ENCODE measurements at places on chromosomes 6 and 20.

- no peak for DNase-seq
- no peak overlapping the region for H3K27ac ChIP-seq
- H3K36me3 ChIP-seq: peaks cover 12% of the 10 kb centered on the region
- no peaks in the 10 kb centered on the region for H3K4me1 ChIP-seq
These were observed 56.4 kb downstream of the UQCC1 start for GRCh38 chr20:35355372-35355771.

- H3K27ac ChIP-seq: no peak overlapping the region
- H3K27me3 ChIP-seq: no peaks in the 10 kb centered on the region
- H3K4me1 ChIP-seq: peaks cover 7% of the 10 kb centered on the region
- no peak for DNase-seq
These were observed 52.1 kb downstream of the TENT5A start for GRCh38 chr6:81700414-81700813.

DNA sequence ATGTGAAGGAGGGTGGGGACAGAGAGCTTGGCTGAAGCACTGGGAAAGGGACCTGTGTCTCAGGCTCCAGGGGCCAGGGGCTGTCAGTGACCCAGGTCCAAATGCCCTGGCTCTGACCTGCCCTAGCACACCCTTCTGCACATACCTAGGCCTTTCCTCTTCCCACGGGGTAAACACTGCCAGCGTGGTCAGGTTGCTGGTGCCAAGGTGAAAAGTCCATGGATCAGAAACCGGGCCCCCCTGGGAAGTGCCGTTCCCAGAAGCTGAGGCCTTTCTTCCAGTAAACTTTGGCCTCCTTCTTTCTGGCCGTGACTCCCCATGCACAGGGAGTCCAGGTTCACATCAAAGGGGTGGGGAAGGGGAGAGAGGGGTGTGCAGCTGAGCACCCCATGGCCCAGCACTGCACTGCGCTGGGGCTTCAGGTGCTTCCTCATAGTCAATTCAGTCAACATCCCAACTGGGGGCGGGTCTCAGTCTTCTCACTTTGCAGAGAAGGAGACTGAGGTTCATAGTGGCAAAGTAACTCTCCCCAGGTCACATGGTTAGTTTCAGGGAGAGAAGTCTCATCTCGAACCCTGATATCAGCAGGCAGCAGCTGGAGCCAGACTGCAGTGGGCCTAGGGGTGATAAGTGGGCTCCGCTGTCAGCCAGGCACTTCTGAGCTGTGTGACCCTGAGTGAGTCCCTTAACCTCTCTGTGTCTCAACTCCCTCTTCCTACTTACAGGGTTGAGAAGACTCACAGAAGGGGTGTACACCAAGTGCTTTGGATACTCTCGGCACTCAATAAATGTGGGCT lies 17.0 kb downstream of the PCK1 start:
- H3K36me3 ChIP-seq: no peaks in the 10 kb centered on the region
- no peak for DNase-seq
- no peak overlapping the region for H3K4me3 ChIP-seq
- no peak overlapping the region for H3K27ac ChIP-seq
- H3K4me1 ChIP-seq: peaks cover 4% of the 10 kb centered on the region

DNA sequence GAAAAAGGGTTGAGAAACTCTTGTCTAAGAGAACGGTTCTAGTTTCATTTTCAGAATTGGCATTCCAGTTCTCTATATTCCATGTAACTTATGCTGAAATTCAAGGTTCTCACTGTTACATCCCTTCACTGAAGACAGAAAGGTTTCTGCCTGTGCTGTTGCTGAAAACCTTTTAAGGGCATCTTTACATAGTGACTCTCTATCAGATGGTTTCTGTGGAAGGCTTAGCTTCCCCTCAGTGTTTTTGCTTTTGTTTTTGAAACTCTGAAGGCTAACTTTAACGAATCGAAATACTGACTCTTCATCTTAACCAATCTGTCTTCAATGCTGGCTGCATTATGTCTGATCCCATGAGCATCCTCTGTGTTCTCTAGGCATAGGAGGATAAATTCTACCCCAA lies 1286.2 kb upstream of the EYS start:
- no peaks in the 10 kb centered on the region for H3K4me1 ChIP-seq
- H3K27ac ChIP-seq: no peak overlapping the region
- no peaks in the 10 kb centered on the region for H3K36me3 ChIP-seq
- no peak for DNase-seq
- H3K4me3 ChIP-seq: no peak overlapping the region

DNA sequence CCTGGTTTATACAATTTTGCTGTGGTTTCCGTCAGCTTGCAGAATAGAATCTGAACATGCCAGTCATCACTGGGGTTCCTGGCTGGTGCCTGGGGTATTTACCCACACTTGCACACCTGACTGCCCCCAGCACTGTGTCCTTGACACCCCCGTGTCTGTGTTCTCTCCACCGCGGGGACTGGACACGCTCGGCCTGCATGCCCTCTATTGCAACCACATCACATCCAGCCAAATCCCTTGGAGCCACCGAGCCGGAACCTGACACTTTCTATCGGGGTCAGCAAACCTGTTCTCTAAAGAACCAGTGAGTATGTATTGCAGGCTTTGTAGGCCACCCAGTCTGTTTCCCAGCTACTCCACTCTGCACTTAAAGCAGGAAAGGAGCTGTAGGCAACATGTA lies 527.5 kb downstream of the PRKN start:
- no peak overlapping the region for H3K4me3 ChIP-seq
- no peak for DNase-seq
- H3K27ac ChIP-seq: no peak overlapping the region

DNA sequence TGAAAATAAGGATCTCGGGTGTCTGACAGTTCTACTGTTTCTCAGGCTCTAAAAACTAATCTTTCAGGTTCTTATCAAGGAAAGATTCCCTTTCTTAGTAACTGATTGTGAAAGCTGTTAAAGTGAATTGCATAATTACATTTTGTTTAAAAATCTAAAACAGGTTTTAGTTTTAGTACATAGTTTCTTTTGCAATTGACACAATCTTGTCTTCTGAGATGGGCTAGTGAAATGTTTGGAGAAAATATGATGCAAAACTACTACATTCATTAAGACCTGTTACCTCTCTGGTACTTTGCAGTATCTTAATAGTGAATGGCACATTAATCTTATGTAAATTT lies 298.4 kb downstream of the UTRN start:
- H3K4me3 ChIP-seq: peak overlapping the region; percentile 26
- no peaks in the 10 kb centered on the region for H3K4me1 ChIP-seq
- no peak for DNase-seq

GRCh38 chr6:12572896-12573827 lies 143.4 kb upstream of the PHACTR1 start:
- H3K27me3 ChIP-seq: no peaks in the 10 kb centered on the region
- H3K27ac ChIP-seq: no peak overlapping the region
- DNase-seq: no peak
- no peaks in the 10 kb centered on the region for H3K36me3 ChIP-seq
- H3K4me1 ChIP-seq: peaks cover 3% of the 10 kb centered on the region

DNA sequence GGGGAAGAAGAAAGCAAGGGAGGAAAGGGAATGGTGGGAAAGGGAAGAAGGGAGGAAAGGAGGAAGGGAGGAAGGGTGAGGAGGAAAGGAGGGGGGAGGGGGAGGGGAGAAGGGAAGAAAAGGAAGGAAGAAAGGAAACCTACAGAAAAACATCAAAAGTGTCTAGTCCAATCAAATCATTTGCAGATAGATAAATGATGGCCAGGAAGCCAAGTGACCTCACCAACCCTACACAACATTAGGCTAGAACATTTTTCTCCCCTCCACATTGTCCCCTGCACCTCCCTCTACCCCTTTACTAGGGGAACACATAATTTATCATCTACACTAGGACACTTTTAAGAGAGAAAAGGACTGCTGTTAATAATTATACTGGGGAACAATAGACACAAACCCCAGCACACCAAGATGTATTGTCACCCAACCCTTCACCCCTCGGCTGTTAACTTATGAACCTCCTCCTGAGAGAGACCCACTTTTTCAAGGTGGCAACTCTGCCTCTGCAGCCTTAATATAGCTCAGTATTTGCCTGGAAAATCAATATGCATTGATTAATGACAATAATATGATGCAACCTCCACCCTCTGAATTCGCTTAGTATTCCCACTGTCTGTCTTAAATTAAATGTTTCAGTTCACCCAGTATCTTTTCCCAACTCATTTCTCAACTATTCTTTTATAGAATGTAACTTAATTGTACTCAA lies 231.2 kb downstream of the PTPRT start:
- H3K27ac ChIP-seq: no peak overlapping the region
- no peak for DNase-seq
- H3K36me3 ChIP-seq: no peaks in the 10 kb centered on the region
- H3K27me3 ChIP-seq: no peaks in the 10 kb centered on the region
- H3K4me1 ChIP-seq: no peaks in the 10 kb centered on the region
- no peak overlapping the region for H3K4me3 ChIP-seq

DNA sequence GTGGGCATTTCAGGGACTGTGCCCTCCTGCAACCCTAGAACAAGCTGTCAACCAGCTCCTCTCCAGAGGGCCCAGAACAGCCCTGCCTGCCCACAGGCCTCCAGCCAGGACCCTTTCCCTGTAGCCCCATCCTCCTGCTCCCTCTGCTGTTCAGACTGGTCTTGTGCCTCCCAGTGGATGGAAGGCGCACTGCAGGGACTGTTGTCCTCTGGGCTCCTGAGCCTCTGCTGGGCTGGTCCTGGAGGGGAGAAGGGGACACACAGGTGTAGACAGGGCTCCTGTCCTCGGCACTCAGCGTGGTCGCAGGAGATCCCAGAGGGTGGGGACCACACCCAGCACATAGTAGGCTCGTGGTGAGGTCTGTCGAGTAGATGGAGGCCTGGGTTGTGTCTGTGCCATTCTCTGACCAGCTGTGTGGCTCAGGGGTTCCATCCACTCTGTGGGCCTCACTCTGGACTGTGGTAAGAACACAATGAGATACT lies 11.5 kb downstream of the ITPR3 start:
- H3K27me3 ChIP-seq: no peaks in the 10 kb centered on the region
- peak overlapping the region; percentile 65 for H3K4me3 ChIP-seq
- H3K27ac ChIP-seq: no peak overlapping the region

- no peaks in the 10 kb centered on the region for H3K4me1 ChIP-seq
- no peak overlapping the region for H3K27ac ChIP-seq
- no peaks in the 10 kb centered on the region for H3K36me3 ChIP-seq
- H3K27me3 ChIP-seq: no peaks in the 10 kb centered on the region
These were observed 50.5 kb upstream of the DST start for GRCh38 chr6:56693246-56693607.

- no peaks in the 10 kb centered on the region for H3K27me3 ChIP-seq
- H3K4me3 ChIP-seq: no peak overlapping the region
- no peak overlapping the region for H3K27ac ChIP-seq
- H3K36me3 ChIP-seq: no peaks in the 10 kb centered on the region
These were observed 240.5 kb downstream of the ERMARD start for GRCh38 chr6:169991913-169992312.

- no peak for DNase-seq
- peaks cover 3% of the 10 kb centered on the region for H3K4me1 ChIP-seq
- H3K36me3 ChIP-seq: peaks cover 84% of the 10 kb centered on the region
These were observed 4.8 kb upstream of the ZNFX1 start for GRCh38 chr20:49282584-49283171.

DNA sequence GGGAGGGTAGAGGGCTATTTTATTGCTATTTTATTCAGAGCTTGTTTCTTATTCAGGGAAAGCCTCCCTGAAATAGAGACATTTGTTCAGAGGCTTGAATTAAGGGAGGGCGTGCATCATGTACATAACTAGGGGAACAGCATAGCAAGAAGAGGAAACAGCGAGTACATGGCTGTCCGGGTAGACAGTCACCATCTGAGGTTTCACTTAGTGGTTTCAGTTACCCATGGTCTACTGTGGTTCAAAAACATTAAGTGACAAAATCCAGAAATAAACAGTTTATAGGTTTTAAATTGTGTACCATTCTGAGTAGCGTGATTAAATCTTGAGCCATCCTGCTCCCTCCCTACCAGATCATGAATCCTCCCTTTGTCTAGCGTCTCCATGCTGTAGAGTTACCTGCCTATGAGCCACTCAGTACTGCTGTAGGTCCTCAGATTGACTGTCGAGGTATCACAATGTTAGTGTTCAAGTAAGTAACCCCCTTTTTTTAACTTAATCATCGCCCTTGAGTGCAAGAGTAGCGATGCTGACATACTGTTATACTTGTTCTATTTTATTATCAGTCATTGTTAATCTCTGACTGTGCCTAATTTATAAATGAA lies 791.5 kb downstream of the TFAP2A start:
- H3K4me3 ChIP-seq: no peak overlapping the region
- H3K27me3 ChIP-seq: no peaks in the 10 kb centered on the region
- no peaks in the 10 kb centered on the region for H3K4me1 ChIP-seq
- H3K27ac ChIP-seq: no peak overlapping the region
- DNase-seq: no peak

- no peaks in the 10 kb centered on the region for H3K4me1 ChIP-seq
- DNase-seq: no peak
- no peak overlapping the region for H3K27ac ChIP-seq
- H3K27me3 ChIP-seq: no peaks in the 10 kb centered on the region
- H3K36me3 ChIP-seq: peaks cover 22% of the 10 kb centered on the region
These were observed 12.4 kb upstream of the MYLK2 start for GRCh38 chr20:31806564-31807355.

DNA sequence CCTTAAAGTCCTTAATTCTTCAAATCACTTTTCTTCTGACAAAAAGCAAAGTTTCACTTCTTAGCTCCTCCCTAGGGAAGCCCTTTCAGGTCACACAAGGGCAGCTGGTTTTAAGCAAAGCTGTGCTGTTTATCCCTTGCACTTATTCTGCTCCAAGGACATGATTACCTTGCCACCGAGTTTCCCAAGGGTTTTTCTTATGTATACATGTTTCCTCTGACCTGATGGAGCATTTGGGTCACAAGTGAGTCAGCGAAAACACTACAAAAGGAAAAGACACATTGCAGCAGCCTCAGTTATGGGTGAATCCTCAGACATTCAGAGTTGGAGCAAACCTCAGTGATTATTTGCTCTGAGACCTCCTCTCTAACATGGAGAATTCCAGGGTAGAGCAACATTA lies 26.6 kb upstream of the ILRUN start:
- H3K4me1 ChIP-seq: peaks cover 9% of the 10 kb centered on the region
- no peak overlapping the region for H3K27ac ChIP-seq
- no peak for DNase-seq

DNA sequence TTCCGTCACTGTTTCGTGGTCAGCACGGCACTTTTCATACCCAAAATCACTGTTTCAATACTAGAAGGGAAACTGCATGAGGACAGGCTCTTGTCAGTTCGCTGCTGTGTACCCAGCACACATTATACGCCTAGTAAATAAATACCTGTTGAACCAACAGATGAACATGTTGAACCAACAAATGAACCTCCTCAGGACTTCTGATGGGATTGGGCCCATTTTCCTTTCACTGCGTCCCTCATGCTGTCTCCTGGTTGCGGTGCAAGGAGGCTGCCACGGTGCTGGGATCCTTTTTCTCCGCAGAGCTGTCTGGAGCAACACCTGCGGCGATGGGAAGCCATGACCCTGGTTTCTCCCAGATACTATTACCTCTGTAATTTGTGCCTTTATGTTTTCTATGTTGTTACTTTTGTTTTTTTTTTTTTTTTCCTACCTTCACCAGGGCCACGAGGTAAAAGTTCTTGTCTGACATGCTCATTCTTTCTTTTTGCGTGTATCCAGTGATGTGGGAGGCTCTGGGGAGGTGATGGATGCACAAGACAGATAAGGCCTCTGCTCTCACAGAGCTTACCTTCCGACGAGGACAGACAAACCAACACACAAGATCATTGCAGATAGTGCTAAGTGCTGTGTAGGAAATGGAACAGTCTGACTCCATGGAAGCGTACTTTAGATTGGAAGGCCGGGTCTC lies 1.1 kb downstream of the VAPB start:
- H3K36me3 ChIP-seq: peaks cover 3% of the 10 kb centered on the region
- H3K4me3 ChIP-seq: peak overlapping the region; percentile 55
